ENCODE measurements at places on chromosomes 6 and 20.

DNA sequence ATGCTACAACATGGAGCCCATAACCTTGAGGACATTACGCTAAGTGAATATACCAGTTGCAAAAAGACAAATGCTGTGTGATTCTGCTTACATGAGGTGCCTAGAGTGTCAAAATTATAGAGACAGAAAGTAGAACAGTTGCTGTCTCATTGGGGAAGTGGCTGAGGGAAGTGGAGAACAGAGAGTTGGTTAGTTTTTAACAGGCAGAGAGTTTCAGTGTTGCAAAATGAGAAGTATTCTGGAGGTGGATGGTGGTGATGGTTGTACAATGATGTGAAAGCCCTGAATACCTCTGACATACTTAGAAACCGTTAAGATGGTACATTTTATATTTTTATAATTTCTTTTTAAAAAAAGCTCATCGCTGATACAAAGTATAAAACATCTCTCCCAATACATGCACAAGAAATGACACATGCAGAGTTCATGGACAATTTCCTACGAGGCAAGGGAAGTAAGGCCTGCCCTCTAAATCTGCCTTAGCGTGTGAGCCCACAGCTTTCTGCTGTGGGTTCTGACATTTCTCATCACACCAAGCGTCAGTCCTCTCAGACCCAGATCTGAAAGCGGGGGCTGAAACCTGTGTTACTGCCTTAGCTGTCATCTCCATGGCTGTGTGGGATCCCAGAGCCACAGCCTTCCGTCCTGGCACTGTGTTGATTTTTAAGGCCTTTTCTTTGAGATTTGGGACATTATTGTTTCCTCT lies 126.0 kb downstream of the RNASET2 start:
- no peak for DNase-seq

GRCh38 chr6:159376516-159377158 lies 207.4 kb downstream of the FNDC1 start:
- no peak for DNase-seq

- DNase-seq, result no peak
Measured at GRCh38 chr6:143949535-143949934, 58.5 kb downstream of the PLAGL1 start.

DNA sequence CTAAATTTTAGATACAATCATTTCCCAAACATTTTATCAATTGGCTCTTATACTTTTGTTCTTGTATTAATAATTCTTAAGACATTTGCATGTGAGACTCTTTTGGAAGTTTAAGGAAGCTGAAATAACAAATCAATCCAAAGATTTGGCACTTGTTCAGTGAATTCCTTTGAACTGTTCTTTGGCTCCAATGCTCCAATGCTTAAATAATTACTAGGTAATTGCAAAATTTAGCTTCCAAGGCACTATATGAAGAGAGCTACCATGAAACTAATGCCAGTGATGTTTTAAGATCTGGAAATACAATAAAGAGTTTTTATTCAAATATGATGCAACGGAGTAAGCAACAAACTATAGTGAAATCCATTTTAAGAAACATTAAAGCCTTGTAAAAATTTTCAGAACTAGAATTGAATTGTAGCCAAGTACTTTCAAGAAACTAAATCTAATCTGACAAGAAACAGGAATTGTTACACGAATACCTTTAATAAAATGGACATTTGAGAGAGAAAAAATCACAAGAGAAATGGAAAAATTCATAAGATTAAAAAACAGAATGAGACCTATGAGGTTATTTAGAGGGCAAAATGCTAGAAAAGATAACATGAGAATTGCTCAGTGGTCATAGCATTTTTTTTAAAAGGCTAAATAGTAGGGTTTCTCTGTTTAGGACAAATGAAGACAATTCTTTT lies 43.6 kb upstream of the SMLR1 start:
- no peak for DNase-seq

DNA sequence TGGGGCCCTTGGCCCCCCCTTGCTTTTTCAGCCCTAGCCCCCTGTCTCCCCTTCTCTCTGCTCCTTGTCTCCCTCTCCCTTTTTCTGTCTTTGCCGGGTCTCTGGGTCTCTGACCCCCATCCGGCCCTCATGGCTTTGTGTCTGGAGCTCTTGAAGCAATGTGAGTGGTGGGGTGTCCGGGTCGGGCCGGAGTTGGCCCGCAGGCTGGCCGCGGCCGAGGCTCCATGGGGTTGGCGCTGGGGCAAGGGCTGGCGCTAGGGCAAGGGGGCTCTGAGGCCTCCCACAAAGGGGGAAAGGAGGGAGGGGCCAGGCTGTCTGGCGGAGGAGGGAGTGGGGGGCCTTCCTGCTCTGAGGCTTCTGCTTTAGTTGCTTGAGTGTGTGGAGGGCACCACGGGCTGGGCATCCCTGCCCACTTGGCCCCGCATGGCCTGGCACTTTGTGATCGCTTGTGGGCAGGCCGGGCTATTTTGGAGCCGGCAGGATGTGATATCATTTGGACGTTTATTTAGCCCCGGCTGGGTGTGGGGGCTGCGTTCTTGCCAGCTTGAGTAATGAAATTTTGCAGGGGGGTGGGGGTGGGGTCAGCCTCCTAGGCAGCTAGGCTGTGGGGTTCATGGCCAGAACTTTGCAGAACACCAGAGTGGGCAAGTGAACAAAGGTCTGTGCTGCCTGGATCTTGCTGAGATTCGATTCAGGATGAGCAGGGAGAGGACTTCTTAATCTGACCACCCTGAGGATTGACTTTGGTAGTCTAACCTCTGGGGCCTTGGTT lies 78.7 kb upstream of the MYL9 start:
- no peak for DNase-seq

Data from stimulated activated CD8-positive, alpha-beta memory T cell treated with anti-CD3 and anti-CD28 coated beads, Interleukin-7, amount 100 ng/mL, for 24 hours (primary cell).